NCI-H1092 (cell line): ENCODE measurements at places on chromosomes 12 and 14.

DNA sequence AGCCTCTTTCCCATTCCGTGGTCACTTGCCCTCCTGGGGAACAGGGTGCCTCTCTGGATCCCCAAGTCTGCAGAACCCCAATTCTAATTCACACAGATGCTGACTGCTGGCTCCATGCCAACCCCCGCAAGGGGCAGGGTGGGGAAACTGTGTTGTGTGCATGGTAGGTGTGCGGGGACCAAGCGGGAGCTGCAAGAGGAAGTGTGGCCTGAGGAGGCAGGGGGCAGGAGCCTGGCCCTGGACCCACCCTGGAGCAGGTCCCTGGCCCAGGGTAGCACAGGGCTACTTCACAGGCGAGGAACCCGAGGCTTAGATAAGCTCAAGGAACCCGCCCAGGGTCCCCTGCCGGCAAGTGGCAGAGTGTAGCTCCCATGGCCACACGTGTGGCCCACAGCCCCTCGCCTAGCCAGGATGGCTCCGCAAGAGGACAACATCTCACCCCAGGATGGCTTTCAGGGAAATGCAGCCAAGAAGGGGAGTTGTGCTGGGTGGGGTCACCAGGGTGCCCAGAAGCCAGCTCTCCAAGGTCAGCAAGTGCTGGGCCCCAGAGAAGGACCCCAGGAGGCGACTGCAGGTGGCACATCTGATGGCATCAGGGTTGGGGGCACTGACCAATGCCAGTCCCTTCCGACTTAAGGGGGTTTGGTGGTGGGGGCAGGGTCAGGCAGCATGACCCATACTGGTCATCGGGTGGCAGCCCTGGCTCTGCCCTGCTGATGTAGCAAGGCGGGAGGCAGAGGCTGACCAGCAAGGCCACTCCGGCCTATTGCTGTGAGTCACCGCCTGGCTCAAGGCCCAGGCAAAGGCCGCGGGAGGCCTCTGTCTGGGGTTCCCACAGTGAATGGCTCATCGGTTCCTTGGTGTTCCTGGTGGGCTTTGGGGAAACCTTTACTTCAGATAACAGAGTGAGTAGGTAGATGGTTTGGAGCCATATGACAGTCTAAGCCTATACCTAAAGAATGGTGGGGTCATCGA is 37.3 kb upstream of the EML1 start:
- DNase-seq: no peak

DNA sequence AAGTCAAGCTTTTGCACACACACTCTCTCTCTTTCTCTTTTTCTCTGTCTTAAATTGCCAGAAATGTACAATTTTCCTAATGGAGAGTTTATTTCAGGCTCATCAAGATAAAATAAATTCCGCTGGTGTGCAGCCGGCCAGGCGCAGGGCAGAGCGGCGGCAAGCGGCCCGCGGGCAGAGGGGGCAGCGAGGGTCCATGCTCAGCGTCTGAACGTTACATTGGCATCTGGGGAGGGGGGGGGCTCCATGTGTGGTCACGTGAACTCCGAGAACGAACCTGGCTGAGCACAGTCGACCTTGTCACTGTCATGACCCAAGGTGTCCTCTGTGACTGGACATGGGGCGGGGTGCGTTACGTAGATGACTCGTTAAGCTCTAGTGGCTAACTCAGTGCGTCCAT is 23.8 kb upstream of the FZD10 start:
- DNase-seq: no peak

DNA sequence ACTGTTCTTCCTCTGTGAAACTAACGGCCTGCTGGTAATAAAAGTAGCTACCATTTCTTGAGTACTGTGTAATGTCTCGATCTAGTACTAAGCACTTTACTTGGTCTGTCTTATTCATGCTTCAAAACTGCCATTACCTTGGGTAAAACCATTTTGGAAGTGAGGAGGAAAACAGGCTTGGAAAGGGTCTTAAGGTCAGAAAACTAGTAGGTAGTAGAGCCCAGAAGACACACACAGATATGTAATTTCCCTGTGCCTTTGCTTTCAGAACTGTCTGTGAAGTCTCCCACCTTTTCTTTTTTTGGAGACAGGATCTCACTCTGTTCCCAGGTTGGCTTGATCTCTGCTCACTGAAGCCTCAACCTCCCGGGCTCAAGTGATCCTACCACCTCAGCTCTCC is 3.4 kb upstream of the DDX55 start:
- no peak for DNase-seq

DNA sequence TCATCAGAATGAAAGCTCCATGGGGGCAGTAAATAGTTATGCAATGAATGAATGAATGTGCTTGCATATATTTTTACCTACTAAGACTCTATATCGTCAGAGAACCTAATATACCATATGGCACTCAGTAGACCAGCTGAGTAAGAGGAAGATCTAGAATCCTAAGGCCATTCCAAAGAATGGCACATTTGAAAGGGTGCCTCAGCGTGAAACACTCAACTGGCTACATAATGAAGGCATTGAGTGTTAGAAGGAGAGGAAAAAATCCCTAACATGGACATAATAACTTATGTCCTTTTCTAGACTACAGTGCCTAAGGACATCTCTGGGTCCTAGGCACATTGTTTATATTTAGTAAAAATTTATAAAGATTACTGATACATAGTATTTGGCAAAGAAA is 61.7 kb upstream of the ARID2 start:
- no peak for DNase-seq

DNA sequence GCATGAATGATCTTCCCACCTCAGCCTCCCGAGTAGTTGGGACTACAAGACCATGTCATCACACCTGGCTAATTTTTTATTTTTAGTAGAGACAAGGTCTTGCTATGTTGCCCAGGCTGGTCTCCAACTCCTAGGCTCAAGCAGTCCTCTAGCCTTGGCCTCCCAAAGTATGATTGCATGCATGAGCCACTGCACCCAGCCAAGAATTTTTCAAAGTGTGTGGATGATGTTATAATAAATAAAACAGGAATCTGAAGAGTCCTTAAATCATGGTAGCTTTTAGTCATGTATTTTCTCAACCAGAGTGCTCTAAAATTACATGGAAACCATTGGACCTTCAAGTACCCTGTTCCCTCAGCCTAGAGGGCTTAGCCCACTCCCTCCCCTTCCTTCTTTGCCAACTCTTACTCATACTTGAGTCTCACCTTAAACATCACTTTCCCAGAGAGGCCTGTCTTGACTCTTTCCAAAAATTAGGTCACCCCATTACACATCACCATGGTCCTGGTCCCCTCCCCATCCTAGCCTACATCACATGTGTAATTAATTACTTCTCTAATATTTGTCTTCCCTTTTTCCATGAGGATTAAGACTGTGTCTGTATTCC is 52.2 kb upstream of the BICDL1 start:
- DNase-seq: no peak

- no peak for DNase-seq
Measured at GRCh38 chr12:4283512-4284255, 10.1 kb downstream of the CCND2 start.

GRCh38 chr14:71166180-71166837 is 259.1 kb downstream of the PCNX1 start:
- peak; percentile 12 for DNase-seq

DNA sequence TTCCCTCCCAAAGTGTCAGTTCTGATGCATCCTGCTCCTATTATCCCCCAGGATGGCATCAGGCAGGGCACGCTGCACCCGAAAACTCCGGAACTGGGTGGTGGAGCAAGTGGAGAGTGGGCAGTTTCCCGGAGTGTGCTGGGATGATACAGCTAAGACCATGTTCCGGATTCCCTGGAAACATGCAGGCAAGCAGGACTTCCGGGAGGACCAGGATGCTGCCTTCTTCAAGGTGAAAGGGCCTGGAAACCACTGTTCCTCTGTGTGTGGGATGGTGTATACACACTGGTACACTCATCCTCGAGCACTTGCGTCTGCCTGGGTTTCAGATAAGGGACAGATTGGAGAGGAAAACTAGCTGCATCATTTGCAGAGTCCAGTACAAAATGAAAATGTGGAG is 1.0 kb downstream of the IRF9 start:
- no peak for DNase-seq

DNA sequence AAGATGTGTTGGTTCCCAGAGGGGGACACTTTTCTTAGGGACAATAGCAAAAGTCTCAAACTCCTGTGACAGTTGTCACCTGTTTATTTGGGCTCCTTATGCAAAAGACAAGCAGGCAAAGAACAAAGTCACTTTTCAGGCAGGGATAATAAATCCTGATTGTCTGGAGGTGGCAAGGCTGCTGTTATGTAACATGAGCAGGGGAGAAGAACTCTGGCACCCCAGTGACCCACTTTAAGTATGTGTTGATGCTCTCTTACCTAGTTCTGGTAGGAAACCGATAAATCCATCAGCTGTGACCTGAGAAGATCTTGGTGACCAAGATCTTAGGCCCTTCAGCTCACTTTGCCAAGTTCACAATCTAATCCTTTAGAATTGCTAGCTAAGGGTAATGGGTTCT is 17.4 kb downstream of the MDGA2 start:
- no peak for DNase-seq

GRCh38 chr14:53331247-53331646 is 178.1 kb upstream of the DDHD1 start:
- DNase-seq: no peak

DNA sequence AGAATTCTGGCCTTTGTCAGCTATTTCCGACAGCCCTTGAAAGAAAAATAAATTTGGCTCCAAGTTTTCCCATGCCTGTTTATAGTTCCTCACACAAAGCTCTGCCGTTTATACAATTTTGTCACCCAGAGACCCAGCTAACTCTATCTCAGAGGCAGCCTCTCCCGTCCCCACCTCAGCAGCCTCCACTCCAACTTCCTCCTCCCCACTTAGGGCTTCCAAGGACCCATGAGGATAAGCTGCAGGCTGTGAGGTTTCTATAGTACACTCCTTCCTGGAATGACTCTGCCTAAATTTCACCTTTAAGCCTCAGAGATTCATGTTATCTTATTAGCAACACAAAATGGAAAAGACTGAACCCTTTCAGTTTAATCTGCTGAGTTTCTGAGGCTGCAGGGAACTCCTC is 71.8 kb downstream of the TTC9 start:
- DNase-seq: no peak
